Ascending aorta (tissue), 2 donors: ENCODE measurements at places on chromosomes 5 and 9. TPM values are rescaled to one million over a fixed set of nuclear protein-coding genes. Genes with fewer than 3 reads are reported as not detected.

Gene UAP1L1
- 17.1 TPM for total RNA-seq

Gene PCAT7
- not detected for total RNA-seq

Gene CD74
- 1,940 TPM for total RNA-seq

DNA sequence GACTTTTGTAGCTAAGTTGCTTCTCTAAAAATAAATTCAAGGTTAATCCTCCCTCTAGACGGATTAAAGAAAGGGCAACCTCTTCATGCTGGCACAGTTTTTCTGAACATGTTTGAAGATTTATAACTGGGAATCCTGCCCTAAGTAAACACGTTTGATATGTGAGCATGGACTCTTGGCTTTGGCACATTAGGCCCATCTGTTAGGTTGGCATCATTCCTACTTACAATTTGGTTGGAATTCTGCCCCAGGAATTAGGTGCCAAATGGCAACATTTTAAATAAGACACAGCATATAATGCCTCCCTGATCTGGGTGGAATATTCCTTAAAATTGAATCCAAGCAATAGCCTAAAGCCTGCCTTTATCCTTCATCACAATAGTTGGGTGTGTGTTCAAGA lies 372.3 kb upstream of the CDH18 start:
- no peak for DNase-seq

Gene ZDHHC21
- total RNA-seq, result 2.3 TPM

- DNase-seq, result no peak
Measured at GRCh38 chr5:138641547-138642298, 66.5 kb upstream of the HSPA9 start.

GRCh38 chr5:160793530-160793899 lies 58.5 kb downstream of the ATP10B start:
- no peak for DNase-seq

- no peak for DNase-seq
Measured at GRCh38 chr5:170917113-170917512, 55.3 kb downstream of the RANBP17 start.

Gene DBH
- not detected for total RNA-seq

Gene SLC4A9
- not detected for total RNA-seq

Gene ATP10B
- 0.43 TPM for total RNA-seq

Gene FOXD4L6
- total RNA-seq, result not detected

DNA sequence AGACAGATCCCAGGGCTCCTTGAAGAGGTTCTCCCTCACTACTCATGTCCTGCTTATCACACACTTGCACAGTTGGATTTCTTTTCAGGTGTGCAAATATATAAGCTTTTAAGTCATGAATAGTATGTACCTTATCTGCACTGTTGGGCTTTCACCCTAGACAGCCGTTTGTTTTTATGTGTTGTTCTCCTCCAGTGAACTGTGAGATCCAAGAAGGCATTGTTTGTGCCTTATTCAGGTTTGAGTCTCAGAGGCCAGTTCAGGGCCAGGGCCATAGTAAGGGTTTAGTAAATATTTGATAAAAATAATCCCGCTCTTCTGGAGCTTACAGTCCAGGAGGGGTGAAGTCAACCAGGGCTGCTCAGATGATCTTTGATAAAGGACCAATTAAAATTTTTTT lies 480.0 kb downstream of the TMEM38B start:
- DNase-seq, result no peak

GRCh38 chr5:97383996-97384395 lies 200.9 kb upstream of the RIOK2 start:
- no peak for DNase-seq

DNA sequence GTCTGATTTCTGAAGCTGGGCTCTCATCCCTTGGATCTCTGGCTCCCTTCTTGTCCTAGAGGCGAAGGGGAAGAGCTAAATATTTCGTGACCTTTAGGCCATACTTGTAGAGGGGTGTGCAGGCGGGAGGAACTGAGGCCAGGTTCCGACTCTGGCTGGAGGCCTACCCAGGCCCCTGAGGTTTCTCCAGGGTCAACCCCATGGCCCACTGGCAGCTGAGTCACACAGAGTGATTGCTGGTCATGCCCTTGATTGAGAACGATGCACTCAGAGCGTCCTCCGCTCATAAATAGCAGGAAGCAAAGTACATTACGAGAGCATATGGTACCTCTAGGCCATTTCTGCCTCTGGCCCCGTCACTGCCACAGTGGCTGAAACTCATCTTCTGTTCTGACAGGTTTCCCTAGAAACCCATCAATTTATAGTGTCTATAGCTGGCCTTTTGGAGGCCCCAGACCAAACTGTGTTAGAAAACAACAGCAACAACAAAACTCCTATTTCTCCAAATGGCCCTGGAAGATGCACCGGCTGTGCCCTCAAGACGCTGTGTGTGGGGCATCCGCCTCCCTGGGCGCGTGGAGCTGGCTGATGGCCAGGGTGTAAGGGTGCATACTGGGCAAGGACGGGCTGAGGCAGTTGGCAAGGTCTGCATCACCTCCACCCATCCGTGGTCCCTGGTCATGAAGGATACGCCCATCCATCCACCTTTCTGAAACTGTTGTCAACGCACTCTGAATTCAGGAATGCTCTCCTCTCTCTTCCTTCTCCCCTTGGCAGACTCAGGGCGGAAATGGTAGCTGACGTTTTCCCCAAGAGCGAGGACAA lies 32.9 kb upstream of the FCN1 start:
- DNase-seq, result no peak
